Type B pancreatic cell (in vitro differentiated cells): ENCODE measurements at places on chromosomes 13 and 19. TPM values are rescaled to one million over a fixed set of nuclear protein-coding genes. Genes with fewer than 3 reads are reported as not detected.

- no peaks in the 10 kb centered on the region for H3K27me3 ChIP-seq
- H3K4me1 ChIP-seq, result no peaks in the 10 kb centered on the region
- H3K4me3 ChIP-seq, result no peak overlapping the region
Observed at GRCh38 chr19:43489310-43489709, 15.2 kb downstream of the PHLDB3 start.

- H3K4me1 ChIP-seq, result peaks cover 14% of the 10 kb centered on the region
- no peaks in the 10 kb centered on the region for H3K27me3 ChIP-seq
- peak; percentile 98 for DNase-seq
Observed at GRCh38 chr19:55624109-55625003, at the start of gene ZNF784. ZNF784 (minus strand) TSS chr19:55624566; CDS start chr19:55624561, 5 bp downstream.

The LILRB3 gene
- total RNA-seq, result not detected in 2 replicates

DNA sequence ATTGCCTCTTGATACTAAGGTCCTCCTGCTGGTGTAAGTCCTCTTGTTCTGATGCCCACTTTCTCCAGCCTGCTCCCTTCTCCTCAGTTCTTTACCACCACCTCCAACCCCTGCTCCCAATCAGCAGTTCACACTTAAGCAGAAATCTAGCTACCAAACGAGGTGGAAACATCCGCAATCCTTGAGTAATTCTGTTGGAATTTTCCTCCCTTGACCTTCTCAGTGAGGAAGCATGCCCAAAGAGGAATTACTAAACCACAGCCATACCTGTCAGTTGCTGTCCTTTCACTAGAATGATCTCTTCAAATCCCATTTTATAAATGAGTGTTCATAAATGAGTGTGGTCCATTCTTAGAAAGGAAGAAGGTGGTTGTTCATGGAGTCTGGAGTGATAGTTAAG is 289.9 kb downstream of the DACH1 start:
- H3K4me3 ChIP-seq, result no peak overlapping the region
- H3K4me1 ChIP-seq, result no peaks in the 10 kb centered on the region
- no peaks in the 10 kb centered on the region for H3K27me3 ChIP-seq
- peaks cover 9% of the 10 kb centered on the region for H3K36me3 ChIP-seq

The ZNF420 gene
- total RNA-seq, result 13.3 and 17.3 TPM in 2 replicates

DNA sequence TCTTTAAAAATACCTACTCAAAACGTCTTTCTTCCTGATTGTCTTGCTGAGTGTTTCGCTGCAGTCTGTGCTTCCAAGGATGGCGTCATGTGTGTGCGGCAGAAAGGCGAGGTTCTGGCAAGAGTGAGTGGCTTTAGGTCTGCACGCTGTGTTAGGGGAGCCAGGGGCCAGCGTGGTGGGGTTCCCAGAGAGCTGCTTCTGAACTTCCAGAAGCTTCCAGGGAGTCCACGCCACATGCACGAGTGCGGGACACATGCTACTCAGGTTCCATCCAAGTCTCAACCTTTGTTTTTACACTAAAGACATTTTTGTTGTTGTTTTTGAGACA is 67.9 kb downstream of the ATP11A start:
- no peaks in the 10 kb centered on the region for H3K27me3 ChIP-seq
- peaks cover 8% of the 10 kb centered on the region for H3K36me3 ChIP-seq
- H3K27ac ChIP-seq, result peak overlapping the region; percentile 69
- DNase-seq, result no peak
- H3K4me3 ChIP-seq, result peak overlapping the region; percentile 31
- H3K4me1 ChIP-seq, result peaks cover 32% of the 10 kb centered on the region

The C19orf38 gene
- total RNA-seq, result 0.45 and 1.1 TPM in 2 replicates
